ENCODE measurements at places on chromosomes 13 and 19.
A peak's percentile ranks its signal among the peaks of the same experiment; 100 is the strongest.

GRCh38 chr19:4744451-4745174 lies 21.0 kb upstream of the DPP9 start:
- no peak for DNase-seq

DNA sequence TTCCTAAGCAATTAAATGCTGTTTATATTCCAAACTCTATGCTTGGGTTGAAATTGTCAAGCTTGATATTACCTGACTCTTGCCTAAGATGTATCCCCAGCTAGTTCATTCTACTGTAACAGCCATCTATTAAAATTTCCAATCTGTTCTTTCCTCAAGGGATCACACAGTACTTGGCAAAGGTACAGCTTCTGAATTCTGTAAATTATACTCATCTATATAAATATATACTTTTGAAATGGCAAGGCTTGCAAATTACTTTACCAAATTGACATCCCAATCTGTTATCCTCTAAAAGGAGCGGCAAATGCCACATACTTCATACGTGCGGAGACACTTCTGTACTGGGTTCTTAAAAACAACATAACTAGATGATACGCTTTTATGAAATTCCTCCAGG lies 330.2 kb downstream of the DNAJC15 start:
- DNase-seq, result no peak

GRCh38 chr13:67619351-67619994 lies 389.3 kb upstream of the PCDH9 start:
- no peak for DNase-seq

DNA sequence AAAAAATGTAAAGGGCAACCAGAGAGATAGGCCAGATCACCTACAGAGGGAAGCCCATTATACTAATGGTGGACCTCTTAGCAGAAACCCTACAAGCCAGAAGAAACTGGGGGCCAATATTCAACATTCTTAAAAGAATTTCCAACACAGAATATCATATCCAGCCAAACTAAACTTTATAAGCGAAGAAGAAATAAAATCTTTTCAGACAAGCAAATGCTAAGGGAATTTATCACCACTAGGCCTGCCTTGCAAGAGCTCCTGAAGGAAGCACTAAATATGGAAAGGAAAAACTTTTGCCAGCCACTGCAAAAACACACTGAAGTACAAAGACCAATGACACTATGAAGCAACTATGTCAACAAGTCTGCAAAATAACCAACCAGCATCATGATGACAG lies 28.4 kb downstream of the VSTM2B start:
- no peak for DNase-seq

DNA sequence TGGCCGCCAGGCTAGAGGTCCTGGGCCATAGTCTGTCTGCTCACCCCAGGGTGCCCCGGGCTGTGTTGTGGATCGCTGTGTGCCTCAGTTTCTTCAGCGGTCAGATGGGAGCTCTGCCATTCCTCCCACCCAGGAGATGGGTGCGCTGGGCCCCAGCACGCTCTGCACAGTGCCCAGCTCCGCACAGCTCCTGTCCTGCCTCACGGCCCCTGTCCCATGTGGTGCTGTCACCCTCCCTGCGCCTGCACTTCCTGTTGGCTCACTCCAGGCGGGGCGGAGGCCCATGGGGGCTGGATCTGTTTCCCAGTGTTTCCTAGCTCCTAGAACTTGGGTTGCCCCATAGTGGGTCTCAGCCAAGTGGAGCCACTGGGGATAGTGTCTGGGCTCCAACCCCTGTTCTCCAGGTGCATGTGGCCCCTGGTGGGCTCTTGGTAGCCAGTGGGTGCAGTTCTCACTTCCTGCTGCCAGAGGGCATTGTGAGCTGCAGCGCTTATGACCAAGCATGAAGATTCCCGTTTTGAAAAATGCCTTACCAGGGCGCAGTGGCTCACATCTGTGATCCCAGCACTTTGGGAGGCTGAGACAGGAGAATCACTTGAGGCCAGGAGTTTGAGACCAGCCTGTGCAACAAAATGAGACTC lies 69.8 kb downstream of the KDM4B start:
- DNase-seq, result no peak

GRCh38 chr13:36288794-36289391 lies 8.7 kb downstream of the CCDC169 start:
- DNase-seq, result no peak

GRCh38 chr13:22427783-22428182 lies 753.0 kb upstream of the SGCG start:
- DNase-seq, result no peak

GRCh38 chr13:104869501-104869900 lies 1666.0 kb downstream of the EFNB2 start:
- peak; percentile 5 for DNase-seq

DNA sequence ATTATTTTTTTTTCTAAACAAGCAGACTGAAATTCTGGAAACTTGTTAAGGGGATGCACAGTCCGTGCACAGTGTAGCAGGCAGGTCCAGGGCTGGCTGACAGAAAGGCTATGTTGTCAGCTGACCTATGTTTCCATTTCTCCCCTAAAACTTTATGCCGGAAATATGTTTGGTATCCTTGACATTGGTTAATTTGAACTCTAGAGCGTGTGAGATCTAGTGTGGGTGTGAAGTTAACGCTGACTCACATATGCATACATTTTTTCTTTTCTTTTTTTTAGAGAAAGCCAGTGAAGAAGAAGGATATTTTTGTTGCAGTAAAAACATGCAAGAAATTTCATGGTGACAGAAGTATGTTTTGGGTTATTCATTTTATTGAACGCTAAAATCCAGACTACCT lies 76.6 kb downstream of the B3GLCT start:
- no peak for DNase-seq

- DNase-seq, result no peak
These were observed 12.6 kb downstream of the SLC1A5 start for GRCh38 chr19:46775642-46776258.

- no peak for DNase-seq
These were observed 254.4 kb downstream of the DLEU7 start for GRCh38 chr13:50589139-50589538.

DNA sequence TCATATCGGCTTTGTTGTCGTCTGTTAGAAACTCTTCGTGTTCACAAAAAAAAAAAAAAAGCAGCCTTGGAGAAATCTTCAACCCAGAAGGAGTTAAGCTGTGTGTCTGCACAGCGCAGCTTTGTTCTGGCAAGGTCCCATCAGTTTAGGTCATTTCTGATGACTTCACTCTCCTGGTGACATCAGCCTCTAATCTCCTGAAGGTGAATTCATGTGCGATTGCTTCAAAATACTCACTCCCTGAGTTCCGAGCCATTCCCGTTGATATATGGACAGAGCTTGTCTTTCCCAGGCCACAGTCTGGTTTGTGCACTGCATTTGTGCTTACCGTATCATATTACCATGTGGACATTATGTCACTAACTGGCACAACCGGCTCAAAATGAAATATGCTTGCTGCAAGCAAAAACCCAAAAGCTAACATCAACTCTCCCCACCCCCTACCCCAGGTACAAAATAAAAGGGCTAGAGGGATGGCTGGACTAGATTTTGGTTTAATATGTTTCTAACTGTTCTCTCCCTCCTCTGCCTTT lies 342.4 kb downstream of the KCNRG start:
- DNase-seq, result no peak

DNA sequence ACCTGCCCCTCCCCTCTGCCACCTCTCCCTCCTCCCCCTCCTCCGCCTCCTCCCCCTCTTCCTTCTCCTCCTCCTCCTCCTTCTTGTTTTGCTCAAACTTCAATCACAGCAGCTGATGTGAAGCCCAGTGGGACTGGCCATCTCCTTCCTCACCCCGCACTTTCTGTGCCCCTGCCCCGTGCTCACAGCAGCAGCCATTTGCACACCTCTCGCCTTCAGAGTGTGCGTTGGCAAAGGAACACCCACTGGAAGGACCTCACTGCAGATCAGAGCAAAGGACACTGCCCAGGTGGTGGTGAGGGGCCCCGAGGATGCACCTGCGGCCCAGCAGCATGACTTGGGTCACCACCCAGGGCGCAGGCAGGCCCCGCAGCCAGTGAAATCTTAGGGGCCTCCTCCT lies 98.8 kb downstream of the SOX1 start:
- DNase-seq, result no peak

DNA sequence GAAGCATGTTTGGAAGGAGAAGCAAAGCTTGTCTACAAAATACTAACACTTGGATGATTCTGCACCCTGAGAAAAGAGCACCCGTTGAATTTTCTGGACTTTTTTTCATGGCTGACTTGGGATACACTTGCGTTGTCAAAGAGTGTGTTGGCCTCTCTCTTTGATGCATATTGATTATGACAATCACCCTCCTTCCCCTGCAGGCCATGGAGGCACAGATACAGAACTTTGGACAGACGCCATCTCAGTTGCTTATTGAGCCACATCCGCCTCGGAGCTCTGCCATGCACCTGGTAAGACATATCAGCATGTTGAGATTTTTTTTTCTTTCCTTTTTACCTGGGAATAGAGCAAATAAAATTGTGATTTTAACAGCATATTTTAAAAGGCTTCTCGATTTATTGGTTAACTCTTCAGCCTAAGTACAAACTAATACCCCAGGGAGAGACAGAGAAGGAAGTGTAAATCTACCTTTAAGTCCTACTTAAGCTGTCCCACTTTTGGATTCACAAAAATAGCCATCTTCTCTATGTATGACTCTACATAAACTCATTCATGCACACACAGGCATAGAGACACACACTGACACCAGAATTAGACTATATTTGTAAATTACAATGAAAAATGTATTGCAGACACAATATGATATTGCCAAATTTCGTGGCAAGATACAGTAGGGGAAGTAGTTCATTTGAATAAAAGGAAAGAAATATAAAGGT lies 169.7 kb upstream of the MAB21L1 start:
- no peak for DNase-seq

GRCh38 chr13:84994582-84994981 lies 804.6 kb downstream of the SLITRK6 start:
- no peak for DNase-seq

DNA sequence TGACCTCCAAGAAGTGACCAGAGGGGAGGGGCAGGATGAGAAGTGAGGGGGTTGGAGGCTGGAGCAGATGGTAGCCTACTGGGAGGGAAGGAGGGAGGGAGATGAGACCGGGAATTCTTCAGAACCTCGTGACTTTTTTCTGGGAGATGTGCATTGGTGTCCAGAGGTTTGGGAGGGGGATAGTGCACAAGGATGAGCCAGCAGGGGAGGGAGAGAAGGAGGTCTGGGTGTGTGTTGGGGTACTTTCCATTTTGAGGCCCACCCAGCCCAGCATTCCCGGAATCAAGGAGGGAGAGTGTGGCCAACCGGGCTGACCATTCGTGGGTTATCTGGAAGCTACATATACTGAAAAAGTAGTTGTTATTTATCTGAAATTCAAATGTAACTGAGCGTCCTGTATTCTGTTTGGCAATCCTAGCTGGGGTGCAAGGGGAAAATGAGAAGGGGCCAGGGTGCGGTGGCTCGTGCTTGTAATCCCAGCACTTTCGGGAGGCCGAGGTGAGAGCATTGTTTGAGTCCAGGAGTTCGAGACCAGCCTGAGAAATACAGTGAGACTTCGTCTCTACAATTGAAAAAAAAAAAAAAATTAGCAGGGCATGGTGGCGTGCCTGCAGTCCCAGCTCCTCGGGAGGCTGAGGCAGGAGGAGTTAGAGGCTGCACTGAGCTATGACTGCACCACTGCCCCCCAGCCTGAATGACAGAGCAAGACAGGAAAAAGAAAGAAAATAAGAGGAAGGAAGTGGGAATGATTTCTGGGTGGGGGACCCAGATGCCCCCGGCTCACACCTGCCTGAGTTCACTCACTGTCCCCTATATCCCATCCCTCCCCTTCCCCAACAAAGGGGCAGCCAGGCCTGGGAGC lies 4.4 kb upstream of the C3 start:
- DNase-seq, result no peak

DNA sequence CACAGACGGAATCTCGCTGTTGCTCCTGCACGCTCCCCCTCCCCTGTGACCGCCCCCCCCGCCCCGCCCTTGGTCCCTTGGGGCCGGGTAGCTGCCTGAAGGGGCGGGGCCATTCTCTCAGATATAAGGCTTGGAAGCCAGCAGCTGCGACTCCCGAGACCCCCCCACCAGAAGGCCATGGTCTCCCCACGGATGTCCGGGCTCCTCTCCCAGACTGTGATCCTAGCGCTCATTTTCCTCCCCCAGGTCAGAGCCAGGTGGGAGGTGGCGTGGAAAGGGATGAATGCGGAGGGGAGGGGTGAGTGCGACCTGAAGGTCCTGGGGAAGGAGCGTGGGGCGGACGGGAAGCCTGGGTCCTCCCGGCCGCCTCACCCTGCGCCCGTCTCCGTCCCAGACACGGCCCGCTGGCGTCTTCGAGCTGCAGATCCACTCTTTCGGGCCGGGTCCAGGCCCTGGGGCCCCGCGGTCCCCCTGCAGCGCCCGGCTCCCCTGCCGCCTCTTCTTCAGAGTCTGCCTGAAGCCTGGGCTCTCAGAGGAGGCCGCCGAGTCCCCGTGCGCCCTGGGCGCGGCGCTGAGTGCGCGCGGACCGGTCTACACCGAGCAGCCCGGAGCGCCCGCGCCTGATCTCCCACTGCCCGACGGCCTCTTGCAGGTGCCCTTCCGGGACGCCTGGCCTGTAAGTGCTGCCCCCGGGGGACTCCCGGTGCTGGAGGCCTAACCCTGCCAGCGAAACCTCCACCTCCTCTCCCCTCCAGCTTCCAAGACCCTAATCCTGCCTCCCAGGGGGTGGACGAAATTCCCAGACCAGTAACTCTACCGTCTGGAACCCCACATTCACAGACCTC lies at the start of gene DLL3:
Gene DLL3 (plus strand): TSS at position 150 of the 845 bp plus-strand sequence. CDS start 28 bp downstream, at position 178.
- DNase-seq, result no peak

DNA sequence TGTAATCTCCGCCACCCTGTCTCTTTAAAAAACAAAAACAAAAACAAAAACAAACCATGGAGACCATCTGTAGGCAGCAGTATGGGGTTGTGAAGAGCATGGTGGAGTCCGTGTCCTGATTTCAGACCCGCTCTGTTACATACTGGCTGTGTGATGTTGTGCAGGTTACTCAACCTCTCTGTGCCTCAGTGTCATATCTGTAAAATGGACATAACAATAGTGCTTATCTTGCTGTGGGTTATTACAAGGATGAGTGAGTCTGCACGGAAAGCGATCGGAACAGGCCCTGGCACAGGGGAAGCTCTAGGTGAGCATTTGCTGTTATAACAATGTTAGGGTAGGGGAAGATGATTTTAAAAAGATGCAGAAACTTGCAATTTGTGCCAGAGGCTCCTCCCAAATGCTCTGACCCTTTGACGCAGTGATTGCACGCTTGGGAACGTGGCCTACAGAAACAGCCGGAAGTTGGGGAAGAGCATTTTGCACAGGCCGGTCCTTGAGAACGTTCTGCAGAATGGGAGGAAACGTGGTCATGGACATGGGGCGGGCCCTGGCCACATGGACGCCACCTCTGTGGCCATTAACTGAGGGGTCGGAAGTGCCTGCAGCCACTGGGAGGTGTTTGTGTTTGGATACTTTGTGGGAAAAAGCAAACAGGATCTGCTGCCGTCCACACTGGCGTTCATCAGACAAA lies 15.7 kb upstream of the SELENOW start:
- DNase-seq, result no peak

- no peak for DNase-seq
These were observed 366.2 kb upstream of the TSHZ3 start for GRCh38 chr19:31715249-31715945.

Measured in central memory CD4-positive, alpha-beta T cell (primary cell).